ENCODE measurements at places on chromosomes 3 and 15.

- no peak for DNase-seq
Measured at GRCh38 chr3:179943117-179943880, 93.4 kb downstream of the PEX5L start.

GRCh38 chr15:65837301-65838294, 31.7 kb upstream of the RAB11A start:
- DNase-seq = no peak

GRCh38 chr15:88615303-88616107, 5.6 kb upstream of the AEN start:
- no peak for DNase-seq

- DNase-seq = no peak
Measured at GRCh38 chr3:101219842-101220560, 100.4 kb downstream of the IMPG2 start.

DNA sequence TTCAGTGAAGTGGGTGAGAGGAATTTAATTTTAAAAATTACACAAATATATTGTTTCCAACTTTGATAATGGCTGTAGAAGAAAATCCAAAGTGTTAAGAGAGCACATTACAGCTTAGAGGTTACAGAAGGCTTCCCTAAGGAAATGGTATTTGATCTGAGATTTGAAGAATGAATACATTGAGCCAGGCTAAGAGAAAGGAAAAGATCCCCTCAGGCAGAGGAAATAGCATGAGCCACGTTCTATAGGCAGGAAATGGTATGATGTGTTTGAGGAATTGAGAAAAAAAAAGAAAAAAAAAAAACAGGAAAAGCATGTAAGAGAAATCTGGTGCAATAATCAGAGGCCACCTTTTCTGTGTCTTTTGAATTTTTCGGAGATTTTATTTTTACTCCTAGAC, 48.6 kb downstream of the UNC13C start:
- no peak for DNase-seq

GRCh38 chr3:154235330-154235729, 89.0 kb downstream of the DHX36 start:
- no peak for DNase-seq

GRCh38 chr15:88894348-88894818, 961 bp downstream of the HAPLN3 start:
- DNase-seq = peak; percentile 68

DNA sequence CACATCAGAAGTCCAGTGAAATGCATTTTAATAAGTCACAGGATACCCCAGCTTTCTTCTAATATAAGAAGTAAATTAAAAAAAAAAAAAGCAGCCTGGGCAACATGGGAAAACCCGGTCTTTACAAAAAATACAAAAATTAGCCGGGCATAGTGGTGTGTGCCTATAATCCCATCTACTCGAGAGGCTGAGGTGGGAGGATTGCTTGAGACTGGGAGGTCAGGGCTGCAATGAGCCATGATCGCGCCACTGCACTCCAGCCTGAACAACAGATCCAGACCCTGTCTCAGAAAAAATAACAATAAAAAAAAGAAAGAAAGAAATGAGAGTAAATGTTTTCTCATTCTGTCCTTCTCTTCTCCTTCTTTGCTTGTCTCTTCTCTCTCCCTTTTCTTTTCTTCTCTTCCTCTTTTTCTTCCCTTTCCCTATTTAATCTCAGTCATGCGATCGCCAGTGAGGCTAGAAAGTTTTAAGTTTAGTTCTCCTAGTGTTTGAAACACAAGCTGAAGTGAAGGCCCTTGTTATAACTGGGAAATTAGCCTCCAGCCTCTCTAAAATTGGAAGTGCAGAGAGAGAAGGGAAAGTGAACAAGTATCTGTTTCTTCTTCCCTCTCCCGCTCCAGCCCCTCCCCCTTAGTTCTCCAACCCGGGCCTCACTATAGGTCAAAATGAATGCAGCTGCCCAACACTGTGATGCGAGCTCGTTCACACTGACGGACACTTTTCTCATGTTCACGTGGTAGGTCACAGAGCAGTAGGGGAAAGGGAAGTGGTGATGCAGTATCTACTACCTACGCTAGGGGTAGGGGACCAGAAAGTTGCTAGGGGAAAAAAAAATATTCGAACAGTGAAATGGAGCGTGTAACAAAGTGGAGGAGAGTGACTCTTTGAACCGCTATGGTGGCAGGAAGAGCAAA, 23.5 kb upstream of the TSC22D2 start:
- peak; percentile 36 for DNase-seq

DNA sequence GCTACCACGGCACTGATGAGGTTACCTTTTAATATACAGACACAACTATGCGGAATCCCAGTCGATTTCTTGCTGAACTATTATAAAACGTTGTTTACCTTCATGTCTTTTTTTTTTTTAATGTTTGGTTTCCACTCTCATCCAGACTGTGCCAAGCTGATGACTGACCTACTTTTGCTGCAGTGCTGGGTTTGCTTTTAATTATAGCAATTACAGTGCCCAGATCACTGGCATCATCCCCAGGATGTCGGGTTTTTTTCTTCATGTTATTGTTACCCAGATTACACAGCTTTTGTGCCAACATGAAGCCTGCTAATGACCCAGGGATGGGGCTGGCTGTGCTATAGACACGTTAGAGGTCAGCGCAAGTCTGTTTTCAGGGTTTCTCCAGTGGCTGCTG, 294.0 kb upstream of the ATP10A start:
- no peak for DNase-seq

DNA sequence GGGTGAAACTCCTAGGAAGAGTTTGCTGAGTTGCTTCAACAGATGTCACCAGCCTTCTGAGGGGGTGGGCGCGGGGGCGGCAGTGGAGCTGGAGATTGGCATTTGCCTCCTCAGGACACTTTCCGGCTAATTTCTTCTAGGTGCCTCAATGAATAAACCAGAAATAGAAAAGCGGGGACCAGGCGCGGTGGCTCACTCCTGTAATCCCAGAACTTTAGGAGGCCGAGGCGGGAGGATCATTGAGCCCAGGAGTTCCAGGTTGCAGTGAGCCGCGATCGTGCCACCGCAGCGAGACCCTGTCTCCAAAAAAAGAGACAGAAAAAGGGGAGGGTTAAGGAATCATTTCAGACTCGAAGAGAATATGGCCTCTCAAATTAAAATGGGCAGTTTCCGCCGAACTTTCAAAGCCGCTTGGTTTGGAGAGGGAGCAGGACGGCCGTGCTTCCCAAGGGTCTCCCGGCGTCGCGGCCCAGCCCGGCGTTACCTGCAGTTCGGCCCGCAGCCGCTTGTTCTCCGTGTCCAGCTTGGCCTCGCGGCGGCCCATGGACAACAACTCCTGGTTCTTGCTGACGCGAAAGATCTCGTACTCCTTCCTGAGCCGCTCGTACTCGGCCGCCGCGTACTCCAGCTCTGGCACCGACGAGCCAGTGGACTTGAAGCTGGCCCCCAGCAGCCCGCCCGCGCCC, 587 bp downstream of the NPHP3 start:
- no peak for DNase-seq

- no peak for DNase-seq
Measured at GRCh38 chr3:195699860-195700259, 20.9 kb upstream of the MUC20 start.

GRCh38 chr3:152061296-152061695, 187.9 kb downstream of the SUCNR1 start:
- no peak for DNase-seq

- no peak for DNase-seq
Measured at GRCh38 chr3:174287705-174288104, 571.4 kb upstream of the NAALADL2 start.

DNA sequence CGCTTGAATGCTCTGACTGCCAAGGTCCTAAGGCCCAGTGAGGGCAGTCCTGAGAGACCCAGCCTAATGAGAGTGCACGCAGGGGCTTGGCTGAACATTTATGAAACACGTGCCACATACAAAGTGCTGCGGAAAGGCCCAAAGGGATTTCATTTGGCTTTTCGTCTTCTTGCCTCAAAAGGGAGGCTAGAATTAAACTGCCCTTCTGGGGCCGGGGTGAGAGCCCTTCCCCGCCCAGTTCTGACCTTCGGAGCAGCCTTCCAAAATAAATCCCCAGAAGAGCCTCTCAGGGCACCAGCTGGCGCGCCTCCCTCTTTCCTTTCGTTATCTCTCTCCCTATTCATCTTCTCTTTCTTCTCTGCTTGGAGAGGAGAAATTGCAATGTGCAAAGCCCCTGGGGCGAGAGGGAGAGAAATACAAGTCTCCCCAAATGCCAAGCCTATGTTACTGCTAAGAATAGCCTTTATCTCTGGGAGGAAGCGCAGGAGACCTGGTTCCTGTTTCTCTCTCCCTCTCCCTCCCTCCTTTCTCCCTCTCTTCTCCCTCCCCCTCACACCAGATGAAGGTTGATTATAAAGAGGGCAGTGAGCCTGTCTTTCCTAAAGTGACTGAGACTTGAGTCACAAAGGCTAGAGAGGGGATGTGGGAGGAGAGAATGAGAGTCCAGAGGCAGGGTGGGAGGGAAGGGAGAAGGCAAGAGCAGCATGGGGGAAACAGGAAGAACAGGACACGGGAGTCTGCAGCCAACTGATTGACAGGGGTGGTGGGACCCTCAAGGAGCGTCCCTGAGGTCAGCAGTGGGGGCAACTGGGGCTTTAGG, 36.7 kb upstream of the NDUFB4 start:
- DNase-seq = no peak

GRCh38 chr3:179653096-179653797, 407 bp downstream of the USP13 start:
- peak; percentile 39 for DNase-seq

GRCh38 chr3:180296971-180297370, 260.2 kb upstream of the PEX5L start:
- DNase-seq = no peak

- DNase-seq = no peak
Measured at GRCh38 chr15:48266024-48266689, 60.1 kb downstream of the SLC12A1 start.

DNA sequence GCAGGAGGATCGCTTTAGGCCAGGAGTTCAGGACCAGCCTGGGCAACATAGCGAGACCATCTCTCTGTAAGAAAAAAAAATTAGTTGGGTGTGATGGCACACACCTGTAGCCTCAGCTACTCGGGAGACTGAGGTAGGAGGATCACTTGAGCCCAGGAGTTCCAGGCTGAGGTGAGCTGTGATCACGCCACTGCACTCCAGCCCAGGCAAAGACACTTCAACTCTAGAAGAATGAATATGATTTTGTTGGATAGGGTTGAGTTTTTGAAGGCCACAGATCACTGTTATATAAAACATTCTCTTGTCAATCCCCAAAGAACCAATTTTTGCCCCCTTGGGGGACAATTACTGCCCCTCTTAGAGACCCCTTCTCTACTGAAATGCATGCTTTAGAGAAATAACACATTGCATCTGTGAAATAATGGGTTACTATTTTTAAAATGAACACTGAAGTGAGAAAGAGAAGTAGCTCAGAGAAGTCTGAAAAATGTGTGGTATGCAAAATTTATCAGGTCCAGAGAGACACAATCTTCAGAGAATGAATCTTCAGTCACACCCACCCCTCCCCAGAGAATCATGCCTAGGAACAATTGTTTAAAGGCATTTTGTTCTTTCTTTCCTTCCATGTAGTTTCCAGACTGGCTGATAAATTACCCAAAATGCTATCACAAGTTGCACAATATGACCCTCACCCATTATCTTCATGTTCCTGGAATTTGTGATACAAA, 42.7 kb downstream of the METTL6 start:
- DNase-seq = no peak

DNA sequence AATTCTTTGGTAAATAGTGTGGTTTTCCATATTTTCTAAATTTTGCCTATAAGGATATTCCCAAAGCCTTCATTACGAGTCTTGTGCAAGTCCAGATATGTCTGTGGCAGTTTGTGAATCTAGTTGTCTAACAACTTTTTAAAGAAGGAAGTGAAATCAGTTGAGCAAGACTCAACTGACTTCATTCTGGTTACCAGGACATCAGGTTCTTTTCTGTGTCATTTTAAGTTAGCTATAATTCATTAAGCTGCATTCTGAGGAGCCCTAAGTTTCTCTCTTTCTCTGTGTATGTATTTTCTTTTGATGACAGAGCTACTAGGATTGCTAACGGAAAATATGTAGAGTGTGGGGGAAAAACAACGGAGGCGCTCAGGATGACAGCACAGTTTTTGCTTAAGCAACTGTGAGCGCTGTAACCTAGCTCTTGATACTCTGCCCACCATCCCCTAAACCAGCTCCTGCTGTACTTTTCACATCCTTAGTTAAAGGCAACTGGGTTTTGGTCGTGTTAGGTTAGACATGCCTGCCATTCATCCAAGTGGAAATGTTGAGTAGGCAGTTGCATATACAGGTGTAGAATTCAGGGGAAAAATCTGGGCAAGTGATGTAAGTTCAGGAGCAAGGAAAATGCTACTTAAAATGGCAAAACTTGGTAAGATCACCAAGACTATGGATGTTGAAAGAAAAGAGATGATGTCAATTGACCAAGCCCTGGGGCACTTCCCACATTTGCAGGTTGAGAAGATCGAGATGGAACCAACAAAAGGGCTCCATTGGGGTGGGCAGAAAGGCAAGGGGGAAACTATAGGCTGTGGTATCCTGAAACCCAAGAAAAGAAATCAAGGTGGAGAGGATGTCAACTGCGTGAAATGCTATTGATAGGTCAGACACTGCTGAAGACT, 9.2 kb downstream of the MFSD1 start:
- DNase-seq = no peak

DNA sequence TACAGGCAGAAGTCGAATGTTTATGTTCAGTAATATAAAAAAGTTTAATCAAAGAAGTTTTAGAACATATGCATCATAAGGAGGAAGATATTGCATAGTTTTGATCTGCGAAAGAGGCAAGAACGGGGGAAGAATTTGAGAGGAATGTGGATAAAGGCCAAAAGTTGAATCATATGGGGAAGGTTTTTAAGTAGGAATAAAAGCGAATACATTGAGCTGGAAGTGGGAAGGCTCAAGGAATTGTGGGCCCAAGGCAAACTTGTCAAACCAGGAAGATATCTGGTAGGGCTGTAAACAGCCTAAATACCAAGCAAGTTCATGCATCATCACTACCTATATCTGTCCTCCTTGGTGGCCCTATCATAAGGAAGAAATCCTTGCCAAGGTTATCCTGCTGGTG, 186.9 kb downstream of the MAGI1 start:
- DNase-seq = no peak

DNA sequence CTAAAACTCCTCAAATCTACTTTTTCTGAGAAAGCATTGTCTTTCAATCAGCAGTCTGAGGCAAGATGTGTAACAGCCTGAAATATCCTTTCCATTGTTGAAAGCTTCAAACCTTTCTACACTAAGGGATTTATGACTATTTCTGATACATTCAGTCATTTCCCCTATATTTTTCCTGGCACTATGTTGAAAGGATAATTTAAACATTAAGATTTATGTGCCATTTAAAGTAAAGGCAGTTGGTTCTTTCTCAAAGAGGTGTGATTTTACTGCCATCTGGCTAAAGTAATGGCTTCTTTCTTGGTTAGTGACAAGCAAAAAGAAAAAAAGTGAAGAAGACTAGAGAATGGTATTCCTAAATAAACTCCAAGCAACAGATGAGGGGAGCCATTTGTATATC, 249.6 kb upstream of the COL8A1 start:
- no peak for DNase-seq

Data from stimulated activated CD8-positive, alpha-beta memory T cell treated with anti-CD3 and anti-CD28 coated beads, Interleukin-15, amount 100 ng/mL, for 48 hours (primary cell).